ENCODE measurements at places on chromosomes 13 and 19.

DNA sequence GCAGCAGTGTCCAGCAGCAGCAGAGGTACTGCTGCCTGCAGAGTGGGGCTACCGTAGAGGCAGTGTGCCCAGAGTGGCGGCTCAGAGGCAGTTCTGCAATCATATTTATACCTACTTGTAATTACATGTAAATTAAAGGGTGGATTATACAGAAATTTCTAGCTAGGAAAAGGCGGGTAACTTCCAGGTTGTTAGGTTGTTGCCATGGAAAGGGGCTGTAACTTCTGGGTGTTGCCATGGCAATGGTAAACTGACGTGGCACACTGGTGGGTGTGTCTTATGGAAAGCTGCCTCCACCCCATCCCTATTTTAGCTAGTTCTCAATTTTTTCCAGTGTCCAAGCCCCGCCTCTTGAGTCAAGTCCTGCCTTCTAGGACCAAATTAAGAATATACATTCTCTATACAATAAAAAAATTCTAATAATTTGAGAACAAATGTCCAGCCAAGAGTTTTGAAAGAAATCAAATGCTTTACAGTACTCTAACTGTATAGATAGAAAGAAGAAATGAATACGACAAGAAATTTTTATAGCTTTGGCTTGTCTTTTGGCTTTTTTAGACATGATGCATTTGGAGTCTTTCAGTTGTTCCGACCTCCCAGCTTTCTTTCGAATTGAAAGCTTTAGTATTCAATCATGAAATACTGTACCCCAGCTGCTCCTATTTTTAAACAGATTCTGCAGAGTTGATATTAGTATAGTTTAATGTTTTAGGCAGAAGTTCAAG, 816.6 kb downstream of the DIAPH3 start:
- peak; percentile 8 for DNase-seq

DNA sequence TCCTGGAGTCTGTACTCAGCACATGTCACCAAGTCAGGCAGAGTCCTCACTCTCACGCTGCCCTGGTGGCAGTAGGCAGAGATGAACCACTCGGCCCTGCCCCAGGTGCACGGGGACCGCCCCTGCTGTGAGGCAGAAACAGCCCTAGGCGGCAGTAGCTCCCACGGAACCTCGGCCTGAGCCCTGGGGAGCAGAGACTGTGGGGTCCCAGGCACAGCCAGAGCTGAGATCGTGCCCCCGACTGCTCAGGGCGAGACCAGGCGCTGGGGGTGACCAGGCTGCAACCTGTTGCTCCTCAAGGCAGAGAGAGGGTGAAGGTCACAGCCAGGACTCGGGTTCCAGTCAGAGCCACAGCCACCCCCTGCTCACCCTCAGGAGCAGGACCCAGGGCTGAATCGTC, 34.9 kb downstream of the AP1M1 start:
- no peak for DNase-seq

DNA sequence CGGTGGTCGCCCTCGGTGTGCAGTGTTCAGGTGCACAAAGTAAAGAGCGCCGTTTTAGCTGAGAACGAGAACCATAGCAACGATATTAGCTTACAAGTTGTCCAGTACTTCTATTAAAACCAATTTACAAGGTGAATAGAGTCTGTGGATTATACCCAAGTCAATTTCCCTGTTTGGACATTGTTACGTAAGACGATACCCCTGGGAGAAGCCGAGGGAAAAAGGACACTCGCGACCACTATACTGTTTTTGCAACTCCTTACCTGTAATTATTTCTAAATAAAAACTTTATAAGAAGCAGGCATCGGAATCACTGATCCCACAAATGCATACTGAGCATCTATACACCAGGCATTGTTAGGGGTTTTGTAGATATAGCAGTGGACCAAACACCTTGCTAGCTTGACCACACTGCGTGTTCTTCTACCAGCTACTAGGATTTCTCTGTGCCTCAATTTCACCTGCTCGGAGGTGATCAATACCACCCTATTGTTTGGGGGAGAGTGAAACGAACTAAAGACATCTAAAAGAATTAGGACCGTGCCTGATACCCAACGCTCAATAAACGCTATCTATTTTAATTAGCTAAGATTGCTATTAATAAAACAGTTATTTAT, 488 bp upstream of the EEF2 start:
- DNase-seq: no peak

DNA sequence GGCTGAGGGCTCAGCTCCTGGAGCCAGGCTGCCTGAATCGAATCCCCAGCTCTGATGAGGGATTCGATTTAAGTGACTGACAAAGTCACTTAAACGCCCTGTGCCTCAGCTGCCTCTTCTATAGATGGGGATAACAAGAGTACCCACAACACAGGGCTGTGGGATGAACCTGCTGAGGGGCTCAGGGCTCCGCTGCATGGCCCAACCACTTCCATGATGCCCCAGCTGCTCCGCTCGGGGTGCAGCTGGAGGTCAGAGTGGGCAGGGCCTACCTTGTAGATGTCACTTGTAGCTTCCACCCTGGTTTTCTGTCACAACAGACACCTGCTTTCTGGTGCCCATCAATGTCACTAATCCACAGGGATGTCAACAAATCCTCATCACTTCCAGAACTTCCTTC, 39.2 kb downstream of the STK24 start:
- DNase-seq: no peak

DNA sequence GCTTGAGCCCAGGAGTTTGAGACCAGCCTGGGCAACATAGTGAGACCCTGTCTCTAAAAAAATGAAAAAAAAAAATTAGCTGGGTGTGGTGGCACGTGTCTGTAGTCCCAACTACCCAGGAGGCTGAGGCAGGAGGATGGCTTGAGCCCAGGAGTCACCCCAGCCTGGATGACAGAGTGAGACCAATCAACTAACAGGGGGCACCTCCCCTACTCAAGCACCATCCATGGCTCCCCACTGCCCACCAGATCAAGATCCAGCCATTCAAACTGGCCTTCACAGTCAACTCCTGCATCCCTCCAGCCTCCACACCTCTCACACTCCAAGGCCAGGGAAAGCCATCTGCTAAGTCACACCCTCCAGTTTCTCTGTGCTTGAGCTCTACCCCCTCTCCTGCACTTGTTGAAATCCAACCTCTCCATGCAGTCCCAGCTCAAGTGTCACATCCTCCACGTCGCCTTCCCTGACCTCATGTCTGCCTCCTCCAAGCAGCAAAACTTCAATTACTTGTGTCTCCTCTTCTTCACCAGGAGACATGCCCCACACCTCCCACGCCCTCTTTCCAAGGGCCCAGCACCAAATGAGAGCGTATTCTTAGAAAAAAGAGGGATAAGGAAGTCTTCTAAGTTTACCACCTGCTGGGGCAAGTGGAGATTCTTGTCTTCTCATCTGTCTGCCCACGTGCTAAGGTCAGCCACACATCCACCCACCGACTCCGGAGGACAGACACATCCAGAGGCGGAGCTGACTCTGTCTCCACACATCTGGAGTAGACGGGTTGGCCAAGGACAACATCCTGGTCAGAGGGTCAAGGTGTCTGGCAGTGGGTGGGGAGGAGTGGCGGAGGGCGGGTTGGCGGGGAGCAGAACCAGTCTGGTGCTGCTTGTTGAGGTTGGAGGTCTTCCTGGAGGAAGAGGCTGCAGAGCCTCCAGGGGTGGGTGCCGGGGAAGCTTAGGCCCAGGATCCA, 974 bp upstream of the CYP4F22 start:
- no peak for DNase-seq

DNA sequence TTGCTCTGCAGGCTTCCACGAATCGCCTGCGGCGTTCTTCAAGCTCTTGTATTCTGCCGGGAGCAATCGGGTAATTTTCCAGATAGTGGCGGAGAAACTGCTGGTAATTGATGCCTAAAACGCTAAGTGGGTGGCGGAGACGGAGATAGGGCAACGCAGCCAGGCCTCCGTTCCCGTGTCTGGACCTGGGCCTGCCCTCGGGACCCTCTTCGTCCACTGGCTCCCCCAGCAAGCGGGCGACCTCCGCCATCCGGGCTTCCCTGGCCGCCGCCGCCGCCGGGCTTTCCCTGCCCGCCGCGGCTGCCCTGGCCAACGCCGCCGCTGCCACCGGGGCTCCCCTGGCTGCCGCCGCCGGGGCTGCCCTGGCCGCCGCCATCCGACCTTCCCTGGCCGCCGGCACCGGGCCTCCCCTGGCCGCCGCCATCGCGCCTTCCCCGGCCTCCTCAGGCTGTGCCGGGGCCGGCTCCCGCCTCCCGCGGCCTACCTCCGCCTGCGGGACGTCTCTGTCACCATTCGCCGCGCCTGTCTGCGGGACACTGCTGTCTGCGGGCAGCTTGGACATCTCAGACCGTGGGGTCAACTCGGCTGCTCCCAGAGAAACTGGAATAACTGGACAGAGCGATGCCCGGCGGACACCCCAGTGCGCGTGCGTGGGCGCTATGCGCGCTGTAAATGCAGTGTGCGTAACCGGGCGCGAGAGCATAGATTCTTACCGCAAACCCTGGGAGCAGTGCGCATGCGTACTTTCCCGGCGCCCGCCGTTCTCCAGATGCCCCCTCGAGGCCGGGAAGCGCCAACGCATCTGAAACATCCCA, at the start of gene EID2:
Gene EID2, minus strand, starts transcription at position 644 of the 815 bp plus-strand sequence. Its CDS starts 82 bp downstream, at position 562.
- peak; percentile 93 for DNase-seq
